ENCODE measurements at places on chromosomes 3 and 15. TPM values are rescaled to one million over a fixed set of nuclear protein-coding genes. Genes with fewer than 3 reads are reported as not detected.
A peak's percentile ranks its signal among the peaks of the same experiment; 100 is the strongest.

Gene SATB1
- total RNA-seq, result 4.4 TPM

Gene LARP6
- 135 TPM for total RNA-seq

Gene NCK1
- total RNA-seq, result 30.8 TPM

Gene ARL13B
- total RNA-seq, result 10.7 TPM

Gene TMC3
- not detected for total RNA-seq

DNA sequence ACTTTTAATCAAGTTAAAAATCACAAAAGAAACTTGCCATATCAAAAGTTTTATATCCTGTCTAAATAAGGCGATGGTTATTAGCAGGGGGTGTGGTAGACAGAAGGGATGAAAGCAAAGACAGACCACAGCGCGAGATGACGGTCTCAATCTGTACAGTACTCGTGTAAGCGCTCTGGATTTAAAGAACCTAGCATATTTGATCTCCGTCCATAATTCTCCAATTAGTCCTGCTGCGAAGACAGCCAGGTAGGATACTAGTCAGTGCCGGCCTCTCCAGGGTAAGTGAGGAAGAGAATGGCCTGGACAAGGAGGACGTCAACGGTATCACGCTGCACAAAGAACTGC lies 701 bp downstream of the SGO1 start:
- no peak overlapping the region for H3K27ac ChIP-seq
- peaks cover 2% of the 10 kb centered on the region for H3K4me1 ChIP-seq
- H3K4me3 ChIP-seq, result no peak overlapping the region
- no peak for DNase-seq
- H3K36me3 ChIP-seq, result no peaks in the 10 kb centered on the region

DNA sequence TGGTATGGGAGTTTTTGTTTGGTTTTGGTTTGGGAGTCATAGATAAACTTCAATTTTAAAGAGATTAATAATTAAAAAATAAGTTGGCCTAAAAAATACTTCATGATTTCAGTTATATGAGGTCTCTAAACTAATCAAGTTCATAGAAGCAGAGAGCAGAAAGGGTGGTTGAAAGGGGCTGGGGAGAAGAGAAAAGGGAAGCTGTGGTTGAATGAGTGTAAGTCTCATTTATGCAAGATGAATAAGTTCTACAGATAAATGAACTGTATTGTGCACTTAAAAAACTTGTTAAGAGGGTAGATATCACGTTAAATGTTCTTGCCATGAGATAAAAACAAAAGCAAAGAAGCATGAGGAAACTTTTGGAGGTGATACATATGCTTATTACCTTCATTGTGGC lies 188.7 kb downstream of the NSUN3 start:
- no peak overlapping the region for H3K4me3 ChIP-seq
- peaks cover 15% of the 10 kb centered on the region for H3K27me3 ChIP-seq
- H3K4me1 ChIP-seq, result peaks cover 3% of the 10 kb centered on the region
- no peak overlapping the region for H3K27ac ChIP-seq
- H3K36me3 ChIP-seq, result no peaks in the 10 kb centered on the region

DNA sequence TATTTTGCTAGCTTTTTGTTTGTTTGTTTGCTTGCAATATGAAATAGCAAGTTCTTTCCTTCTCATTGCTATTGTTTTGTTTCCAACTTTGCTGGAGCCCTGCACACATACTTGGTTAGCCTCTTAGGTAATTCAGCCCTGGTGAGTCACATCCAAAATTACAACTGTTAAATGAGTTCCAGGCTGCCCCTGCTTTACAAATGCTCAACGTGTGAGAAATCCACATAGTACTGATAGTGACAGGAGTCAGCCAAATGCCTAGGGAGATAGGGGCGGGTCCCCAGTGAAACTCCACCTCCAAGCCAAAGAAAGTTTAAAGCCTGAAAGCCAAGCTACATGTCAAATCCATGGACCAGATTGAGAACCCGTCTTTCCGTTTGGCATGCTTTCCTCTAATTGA lies 81.3 kb upstream of the RNF7 start:
- H3K4me1 ChIP-seq, result peaks cover 16% of the 10 kb centered on the region
- no peak for DNase-seq
- H3K36me3 ChIP-seq, result no peaks in the 10 kb centered on the region
- H3K27me3 ChIP-seq, result peaks cover 9% of the 10 kb centered on the region
- no peak overlapping the region for H3K27ac ChIP-seq

DNA sequence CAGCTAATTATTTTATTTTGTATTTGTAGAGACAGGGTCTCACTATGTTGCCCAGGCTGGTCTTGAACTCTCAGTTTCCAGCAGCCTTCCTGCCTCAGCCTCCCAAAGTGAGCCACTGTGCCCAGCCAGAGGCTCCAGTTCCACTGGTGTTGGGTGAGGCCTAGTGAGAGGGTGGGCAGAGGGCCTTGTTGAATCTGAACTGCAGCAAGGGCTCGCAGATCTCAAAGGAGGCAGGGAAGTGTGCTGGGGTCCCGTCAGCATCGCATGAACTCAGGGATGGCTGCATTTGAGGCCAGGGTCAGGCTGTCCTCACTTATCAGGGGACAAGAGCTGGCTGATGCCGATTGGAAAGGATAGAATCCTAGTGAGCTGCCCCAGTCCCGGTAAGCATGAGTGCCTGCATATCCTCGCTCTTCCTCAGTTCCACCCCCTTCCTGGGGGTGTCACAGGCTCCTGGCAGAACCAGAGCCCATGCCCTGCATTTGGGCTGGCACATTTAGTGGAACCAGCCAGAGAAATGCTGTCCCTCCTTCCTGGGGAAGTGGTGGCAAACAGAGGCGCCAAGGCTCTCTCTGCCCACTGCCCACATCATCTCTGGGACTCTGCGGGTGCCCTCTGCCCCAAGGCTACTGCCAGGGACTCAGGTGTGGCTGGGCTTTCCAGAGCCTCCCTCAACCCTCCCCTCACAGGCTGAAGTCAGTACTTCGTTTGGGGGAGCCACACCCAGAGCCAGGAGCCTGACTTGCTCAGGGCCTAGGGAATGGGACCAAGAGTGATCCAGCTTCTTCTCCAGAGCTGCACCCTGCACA lies 24.1 kb downstream of the ALS2CL start:
- no peaks in the 10 kb centered on the region for H3K4me1 ChIP-seq
- DNase-seq, result peak; percentile 46
- H3K4me3 ChIP-seq, result no peak overlapping the region
- no peak overlapping the region for H3K27ac ChIP-seq

DNA sequence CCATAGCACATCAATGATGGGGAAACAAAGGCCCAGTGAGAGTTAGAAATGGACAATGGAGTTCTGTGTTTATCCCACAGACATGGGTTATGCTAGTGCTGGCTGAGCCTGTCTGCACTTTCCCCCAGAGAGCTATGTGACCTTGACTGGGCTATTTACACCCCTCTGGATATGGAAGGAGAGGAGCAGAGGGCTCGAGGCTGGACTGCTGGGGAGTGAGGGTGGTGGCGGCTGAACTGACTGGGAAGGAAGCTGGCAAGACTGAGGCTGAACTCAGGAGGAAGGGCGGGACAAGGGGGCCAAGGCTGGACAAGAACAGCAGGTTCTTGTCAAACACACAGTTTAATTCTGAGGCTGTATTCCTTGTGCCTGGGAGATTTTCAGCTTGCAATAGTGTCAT lies 10.8 kb upstream of the INSYN1 start:
- no peak for DNase-seq
- H3K27me3 ChIP-seq, result peaks cover 23% of the 10 kb centered on the region
- H3K27ac ChIP-seq, result no peak overlapping the region
- H3K4me1 ChIP-seq, result no peaks in the 10 kb centered on the region

GRCh38 chr3:27387625-27388024 lies 18.4 kb upstream of the NEK10 start:
- H3K27ac ChIP-seq, result no peak overlapping the region
- H3K4me3 ChIP-seq, result no peak overlapping the region
- H3K36me3 ChIP-seq, result peaks cover 22% of the 10 kb centered on the region
- no peak for DNase-seq

DNA sequence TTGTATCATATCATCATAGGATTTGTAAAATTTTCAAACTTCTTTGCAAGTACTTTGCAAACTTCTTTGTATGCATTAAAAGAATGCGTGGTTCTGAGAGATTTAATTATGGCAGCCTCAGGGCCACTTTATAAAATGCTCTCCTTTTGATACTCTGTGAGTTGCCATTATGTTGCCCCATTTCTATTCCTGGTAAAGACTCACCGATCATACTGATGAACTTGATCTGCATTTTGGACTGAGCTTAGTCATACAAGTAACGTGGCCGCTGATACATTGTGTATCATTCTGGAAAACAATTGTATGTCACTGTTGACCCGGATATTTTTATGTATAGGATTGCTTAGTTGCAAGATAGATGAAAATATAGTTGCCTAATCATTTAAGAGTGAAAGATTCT lies 38.8 kb downstream of the AKAP13 start:
- no peak overlapping the region for H3K4me3 ChIP-seq
- no peak overlapping the region for H3K27ac ChIP-seq
- no peaks in the 10 kb centered on the region for H3K27me3 ChIP-seq
- H3K36me3 ChIP-seq, result no peaks in the 10 kb centered on the region

DNA sequence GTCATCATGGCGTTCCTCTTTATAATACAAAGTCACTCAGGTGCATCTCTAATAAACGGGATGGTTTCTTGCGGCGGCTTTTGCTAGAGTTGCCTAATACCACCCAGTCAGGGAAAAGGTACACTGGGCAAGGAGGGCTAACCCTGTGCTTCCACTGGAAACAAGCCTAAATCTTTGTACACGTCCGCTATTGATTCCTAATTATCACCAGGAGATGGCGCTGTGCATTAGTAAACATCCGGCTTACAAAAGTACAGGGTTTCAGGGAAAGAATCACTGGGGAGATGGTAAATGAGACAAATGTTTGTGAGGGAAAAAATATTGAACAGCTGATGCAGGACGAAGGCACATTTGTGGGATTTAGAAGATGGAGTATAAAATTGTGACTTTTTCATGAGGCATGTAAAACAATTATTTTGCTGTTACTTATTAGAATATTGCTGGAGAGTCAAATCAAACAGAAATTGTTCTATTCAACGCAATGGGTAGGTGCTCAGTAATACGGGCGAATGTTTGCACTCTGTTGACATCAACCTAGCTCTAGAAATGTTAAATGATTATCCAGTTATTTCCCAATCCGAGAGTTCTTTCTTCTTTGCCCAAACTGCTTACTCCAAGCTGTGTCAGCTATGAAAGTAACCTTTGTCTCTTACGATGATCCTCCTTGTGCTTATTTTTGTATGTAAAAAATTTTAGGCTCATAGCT lies 50.6 kb downstream of the GMNC start:
- no peak overlapping the region for H3K27ac ChIP-seq
- no peak overlapping the region for H3K4me3 ChIP-seq
- no peaks in the 10 kb centered on the region for H3K4me1 ChIP-seq
- H3K27me3 ChIP-seq, result peaks cover 29% of the 10 kb centered on the region
- no peak for DNase-seq

DNA sequence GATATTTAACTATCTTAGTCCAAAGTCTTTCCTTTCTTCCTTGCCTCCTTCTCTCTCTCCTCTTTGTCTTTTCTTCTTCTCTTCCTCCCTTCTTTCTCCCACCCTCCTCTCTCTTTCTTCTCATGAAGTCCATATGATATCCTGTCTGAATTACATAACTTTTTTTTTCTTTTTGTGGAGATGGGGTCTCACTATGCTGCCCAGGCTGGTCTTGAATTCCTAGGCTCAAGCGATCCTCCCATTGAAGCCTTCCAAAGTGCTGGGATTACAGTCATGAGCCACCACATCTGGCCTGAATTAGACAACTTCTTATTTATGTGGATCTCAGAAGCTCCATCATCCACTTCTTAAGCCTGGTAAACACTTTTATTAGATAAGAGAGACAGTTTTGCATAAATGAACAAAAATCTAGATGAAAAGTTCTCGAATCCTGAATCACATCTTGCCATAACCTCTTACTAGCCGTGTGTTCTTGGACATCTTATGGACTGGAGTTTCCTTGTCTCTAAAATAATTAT lies 206.5 kb downstream of the LPP start:
- peaks cover 45% of the 10 kb centered on the region for H3K4me1 ChIP-seq
- no peak overlapping the region for H3K4me3 ChIP-seq
- DNase-seq, result no peak
- H3K27me3 ChIP-seq, result no peaks in the 10 kb centered on the region

DNA sequence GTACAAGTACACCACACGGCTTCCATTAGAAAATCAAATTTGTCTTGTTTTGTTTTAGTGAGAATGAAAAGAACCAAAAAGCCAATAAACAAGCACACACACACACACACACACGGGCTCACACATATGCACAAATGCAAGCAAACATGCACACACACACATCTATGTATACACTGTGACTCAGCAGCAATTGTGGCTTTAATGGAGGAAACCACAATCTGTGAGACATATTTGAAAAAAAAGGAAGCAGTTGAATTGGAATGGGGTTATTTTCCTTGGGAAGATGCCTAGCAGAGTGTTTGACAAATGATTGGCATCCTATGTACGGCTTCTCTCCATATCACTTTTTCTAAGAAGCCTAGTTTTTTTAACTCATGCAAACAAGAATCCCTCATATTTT lies 201.1 kb upstream of the ARRDC4 start:
- peaks cover 2% of the 10 kb centered on the region for H3K36me3 ChIP-seq
- H3K4me1 ChIP-seq, result peaks cover 8% of the 10 kb centered on the region
- peak overlapping the region; percentile 69 for H3K27ac ChIP-seq
- peaks cover 14% of the 10 kb centered on the region for H3K27me3 ChIP-seq
- no peak for DNase-seq
- H3K4me3 ChIP-seq, result no peak overlapping the region

GRCh38 chr15:51311510-51311909 lies 26.9 kb downstream of the CYP19A1 start:
- no peak overlapping the region for H3K4me3 ChIP-seq
- no peak for DNase-seq
- H3K27me3 ChIP-seq, result peaks cover 7% of the 10 kb centered on the region
- H3K4me1 ChIP-seq, result peaks cover 7% of the 10 kb centered on the region
- no peak overlapping the region for H3K27ac ChIP-seq

DNA sequence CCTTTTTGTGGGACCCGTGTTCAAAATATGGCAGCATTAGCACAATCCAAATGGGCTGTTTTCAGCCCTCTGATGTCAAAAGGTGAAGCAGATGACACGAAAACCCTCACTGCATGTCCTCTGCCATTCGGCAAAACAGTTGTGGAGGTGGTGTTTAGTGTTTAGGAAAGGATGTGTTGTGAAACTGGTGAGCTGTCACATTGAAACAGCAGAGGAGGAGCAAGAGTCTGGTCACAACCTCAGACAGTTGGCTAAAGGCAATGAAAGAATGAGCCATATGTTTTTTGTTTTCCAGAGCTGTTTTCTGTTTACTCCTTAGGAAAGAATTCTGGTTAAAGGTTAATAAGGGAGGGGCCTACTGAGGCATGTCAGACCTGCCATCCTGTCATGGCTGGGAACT lies 140.7 kb downstream of the VPS8 start:
- DNase-seq, result no peak
- H3K27me3 ChIP-seq, result no peaks in the 10 kb centered on the region
- H3K36me3 ChIP-seq, result peaks cover 13% of the 10 kb centered on the region
- H3K4me1 ChIP-seq, result no peaks in the 10 kb centered on the region
- no peak overlapping the region for H3K27ac ChIP-seq
- H3K4me3 ChIP-seq, result no peak overlapping the region

- DNase-seq, result no peak
- H3K4me1 ChIP-seq, result peaks cover 8% of the 10 kb centered on the region
- no peaks in the 10 kb centered on the region for H3K27me3 ChIP-seq
- no peak overlapping the region for H3K4me3 ChIP-seq
- H3K36me3 ChIP-seq, result no peaks in the 10 kb centered on the region
These were observed 4.7 kb downstream of the LMAN1L start for GRCh38 chr15:74817370-74817737.

GRCh38 chr3:18090377-18090776 lies 334.8 kb downstream of the SATB1 start:
- H3K27me3 ChIP-seq, result no peaks in the 10 kb centered on the region
- H3K4me3 ChIP-seq, result no peak overlapping the region
- H3K36me3 ChIP-seq, result peaks cover 2% of the 10 kb centered on the region
- DNase-seq, result no peak
- H3K4me1 ChIP-seq, result peaks cover 13% of the 10 kb centered on the region

GRCh38 chr3:20104167-20104661 lies 64.0 kb downstream of the KAT2B start:
- no peak overlapping the region for H3K27ac ChIP-seq
- H3K36me3 ChIP-seq, result no peaks in the 10 kb centered on the region
- H3K4me3 ChIP-seq, result no peak overlapping the region
